ENCODE measurements at places on chromosomes 11 and 22.

DNA sequence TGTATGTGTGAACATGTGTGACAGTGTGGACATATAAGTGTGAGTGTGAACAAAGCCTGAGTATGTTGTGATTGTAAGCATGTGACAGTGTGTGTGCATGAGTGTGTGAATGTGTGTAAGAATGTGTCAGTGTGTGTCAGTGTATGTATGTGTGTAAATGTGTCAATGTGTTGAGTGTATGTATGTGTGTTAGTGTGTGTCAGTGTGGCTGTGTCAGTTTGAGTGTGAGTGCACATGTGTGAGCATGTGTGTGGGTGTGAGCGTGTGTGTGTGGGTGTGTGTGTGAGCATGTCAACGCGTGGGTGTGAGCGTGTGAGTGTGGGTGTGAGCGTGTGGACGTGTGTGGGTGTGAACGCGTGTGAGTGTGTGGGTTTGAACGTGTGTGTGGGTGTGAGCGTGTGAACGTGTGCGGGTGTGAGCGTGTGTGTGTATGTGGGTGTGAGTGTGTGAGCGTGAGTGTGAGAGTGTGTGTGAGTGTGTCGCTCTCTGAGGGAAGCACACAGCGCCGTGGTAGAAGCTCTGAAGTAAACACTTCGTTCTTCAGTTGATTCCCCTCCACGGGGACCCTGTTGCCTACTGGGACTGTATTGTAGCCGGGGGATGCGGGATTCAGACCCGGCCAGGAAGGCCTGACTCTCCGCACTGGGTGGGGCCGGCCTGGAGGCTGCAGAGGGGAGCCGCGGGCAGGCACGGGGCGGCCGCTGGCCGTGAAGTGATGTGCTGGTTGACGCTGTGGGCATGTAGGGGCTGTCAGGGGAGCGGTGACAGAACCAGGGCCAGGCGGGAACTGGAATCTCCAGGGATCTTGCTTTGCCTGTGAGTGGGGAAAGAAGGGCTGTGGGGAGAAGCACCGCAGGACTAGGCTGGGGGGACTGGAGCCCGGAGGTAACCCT, 21.1 kb downstream of the RPS6KA4 start:
- no peak for DNase-seq

DNA sequence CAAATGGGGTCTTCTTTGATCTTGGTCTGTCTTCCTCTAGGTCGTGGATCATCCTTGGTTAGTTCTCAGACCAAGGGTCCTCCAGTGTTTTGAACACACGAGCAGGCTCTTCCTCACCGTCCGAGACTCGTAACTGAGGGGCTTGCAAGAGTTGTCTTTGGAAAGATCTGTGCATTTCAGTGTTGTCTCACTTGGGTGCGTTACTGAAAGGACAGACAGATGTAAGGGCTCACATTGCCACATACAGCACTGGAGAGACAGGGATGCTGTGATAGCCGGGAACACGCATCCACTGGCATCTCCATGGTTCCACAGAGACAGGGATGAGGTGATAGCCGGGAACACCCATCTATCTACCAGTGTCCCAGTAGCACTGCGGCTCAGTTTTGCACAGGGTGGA, 15.7 kb downstream of the GLB1L2 start:
- no peak for DNase-seq

- no peak for DNase-seq
These were observed 5.3 kb upstream of the BRSK2 start for GRCh38 chr11:1384199-1384970.

- peak; percentile 70 for DNase-seq
These were observed 8.1 kb downstream of the BCL9L start for GRCh38 chr11:118917481-118918127.

- DNase-seq, result no peak
These were observed 27.9 kb downstream of the ZNRF3 start for GRCh38 chr22:28911304-28911690.

- no peak for DNase-seq
These were observed 10.2 kb upstream of the CD82 start for GRCh38 chr11:44555031-44555800.

DNA sequence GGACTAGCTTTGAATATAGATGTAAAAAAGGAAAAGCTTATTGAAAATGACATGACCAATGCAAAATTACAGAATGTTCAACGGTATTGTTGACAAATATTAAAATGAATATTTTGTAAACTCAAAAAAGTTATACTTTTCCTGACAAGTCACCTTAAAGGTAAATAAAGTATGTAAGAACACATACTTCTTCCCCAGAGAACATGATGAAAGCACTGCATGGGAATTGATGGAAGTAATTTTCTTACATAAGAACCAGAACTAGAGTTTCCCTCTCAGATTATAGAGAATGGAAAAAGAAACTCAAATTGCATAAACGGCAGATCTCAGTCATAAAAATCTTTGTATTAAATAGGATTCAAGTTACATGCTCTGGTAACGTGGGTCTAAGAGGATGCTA, at the start of gene OR4P4:
Gene OR4P4 (plus strand): TSS at position 301 of the 400 bp plus-strand sequence.
- DNase-seq, result no peak

DNA sequence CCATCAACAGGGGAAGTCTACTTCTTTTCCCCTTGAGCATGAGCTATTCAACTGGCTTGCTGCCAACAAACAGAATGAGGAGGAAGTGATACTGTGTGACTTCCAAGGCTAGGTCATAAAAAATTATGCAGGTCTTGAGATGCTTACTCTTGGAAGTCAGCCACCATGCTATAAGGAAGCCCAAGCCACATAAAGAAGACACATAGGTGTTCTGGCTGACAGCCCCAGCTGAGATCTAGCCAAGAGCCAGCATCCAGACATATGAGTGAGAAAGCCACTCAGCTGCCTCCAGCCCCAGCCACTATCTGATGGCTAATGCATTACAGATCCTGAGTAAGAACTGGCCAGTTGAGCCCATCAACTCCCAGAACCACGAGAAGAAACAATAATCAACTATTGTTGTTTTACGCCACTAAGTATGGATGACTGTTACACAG, 31.0 kb upstream of the PPP2R1B start:
- no peak for DNase-seq

GRCh38 chr11:69337211-69337721, 43.3 kb downstream of the MYEOV start:
- peak; percentile 58 for DNase-seq

DNA sequence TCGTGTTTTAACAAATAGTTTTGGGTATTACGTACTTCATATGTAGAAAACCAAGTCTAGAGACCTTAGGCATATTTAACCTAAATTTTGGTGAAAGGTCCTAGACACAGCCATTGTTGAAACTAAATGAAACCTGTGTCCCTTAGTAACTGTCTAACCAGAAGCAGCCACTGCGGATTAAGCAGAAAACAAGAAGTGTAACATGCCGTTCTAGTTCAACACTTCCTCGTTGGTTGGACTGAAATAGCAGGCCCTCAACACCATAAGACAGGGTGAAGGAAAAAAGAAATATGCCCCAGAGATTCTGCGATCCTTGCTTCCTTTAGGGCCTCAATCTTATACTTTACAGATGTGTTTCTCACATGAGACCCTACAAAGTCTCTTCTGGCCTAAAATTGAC, 2.0 kb downstream of the NAA40 start:
- no peak for DNase-seq

DNA sequence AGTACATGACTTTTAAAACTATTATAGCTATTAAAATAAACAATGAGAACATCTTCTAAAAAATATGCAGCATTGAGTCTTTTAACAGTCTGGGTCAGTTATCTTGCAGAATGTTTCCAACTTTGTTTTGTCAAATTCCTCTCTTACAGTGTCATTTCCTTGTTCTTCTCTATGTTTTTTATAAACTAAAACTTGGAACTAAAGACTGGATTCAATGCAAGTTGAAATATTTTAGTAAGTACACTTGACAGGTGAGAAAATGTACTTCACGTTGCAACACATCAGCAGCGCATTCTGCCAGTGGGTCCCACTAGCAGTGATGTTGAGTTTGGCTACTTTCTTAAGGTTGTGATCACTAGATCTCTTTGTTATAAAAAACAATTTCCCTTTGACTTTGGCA, 1407.6 kb upstream of the RAG2 start:
- no peak for DNase-seq

GRCh38 chr11:73542175-73542574, 55.7 kb downstream of the FAM168A start:
- DNase-seq, result no peak

GRCh38 chr11:112113539-112114457, 27.1 kb downstream of the SDHD start:
- DNase-seq, result no peak

GRCh38 chr11:121086866-121087265, 14.2 kb upstream of the TECTA start:
- DNase-seq, result no peak

DNA sequence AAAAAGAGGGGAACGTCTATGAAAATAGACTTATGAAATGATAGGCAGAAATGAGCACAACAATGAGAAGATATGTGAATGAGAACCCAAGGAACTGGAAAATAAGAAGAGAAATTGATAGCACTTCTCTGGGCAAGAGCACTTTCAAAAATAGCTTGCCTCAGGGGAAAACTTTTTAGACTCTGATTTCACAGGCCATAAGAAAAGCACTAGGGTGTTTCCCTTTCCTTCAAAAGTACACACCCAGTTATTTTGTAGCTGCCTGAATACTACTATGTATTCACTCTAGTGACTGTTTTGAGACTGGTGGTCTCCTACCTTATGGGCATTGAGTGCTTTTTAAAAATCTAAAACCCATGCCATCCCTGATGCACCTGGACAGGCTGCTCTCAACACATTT, 172.3 kb upstream of the SOX6 start:
- no peak for DNase-seq

DNA sequence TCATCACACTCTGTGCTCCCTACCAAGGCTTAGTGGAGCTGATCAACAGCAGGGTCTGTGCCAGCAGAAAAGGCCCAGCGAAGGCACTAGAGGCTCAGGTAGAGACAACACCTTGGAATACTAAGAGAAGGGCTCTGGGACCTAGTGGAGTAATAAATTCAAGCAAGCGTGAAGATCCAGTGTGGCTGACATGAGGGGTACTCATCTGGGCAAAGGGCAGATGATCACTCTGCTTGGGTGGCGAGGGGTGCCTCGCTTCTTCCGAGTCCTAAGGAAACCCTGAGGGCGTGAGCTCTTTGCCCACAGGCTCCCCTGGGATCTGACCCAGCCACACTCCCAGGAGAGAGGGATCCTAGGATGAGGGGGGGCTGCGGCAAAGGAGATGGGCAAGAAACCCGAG, 3.5 kb upstream of the TPBGL start:
- DNase-seq, result no peak

DNA sequence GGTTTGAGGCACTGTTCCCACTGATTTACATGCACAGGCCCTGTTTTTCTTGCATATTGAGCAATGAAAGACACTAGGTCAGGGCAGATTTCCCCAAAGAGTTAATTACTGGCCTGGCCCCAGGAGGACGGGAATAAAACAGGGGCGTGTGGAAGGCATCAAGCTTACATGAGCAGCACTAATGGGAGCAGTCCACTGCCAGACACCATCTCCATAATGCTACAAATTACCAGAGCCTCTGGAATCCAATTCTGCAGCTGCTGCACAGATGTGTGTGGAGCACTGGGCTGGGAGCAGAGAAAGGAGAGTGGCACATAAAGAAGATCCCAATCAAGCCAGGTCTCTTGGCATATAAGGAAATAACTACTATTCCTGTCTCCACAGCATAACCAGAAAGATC, 96.9 kb downstream of the CCDC34 start:
- DNase-seq, result no peak

- no peak for DNase-seq
These were observed 13.9 kb downstream of the SCGB1A1 start for GRCh38 chr11:62432695-62433094.
